ENCODE measurements at places on chromosomes 11 and 22.

DNA sequence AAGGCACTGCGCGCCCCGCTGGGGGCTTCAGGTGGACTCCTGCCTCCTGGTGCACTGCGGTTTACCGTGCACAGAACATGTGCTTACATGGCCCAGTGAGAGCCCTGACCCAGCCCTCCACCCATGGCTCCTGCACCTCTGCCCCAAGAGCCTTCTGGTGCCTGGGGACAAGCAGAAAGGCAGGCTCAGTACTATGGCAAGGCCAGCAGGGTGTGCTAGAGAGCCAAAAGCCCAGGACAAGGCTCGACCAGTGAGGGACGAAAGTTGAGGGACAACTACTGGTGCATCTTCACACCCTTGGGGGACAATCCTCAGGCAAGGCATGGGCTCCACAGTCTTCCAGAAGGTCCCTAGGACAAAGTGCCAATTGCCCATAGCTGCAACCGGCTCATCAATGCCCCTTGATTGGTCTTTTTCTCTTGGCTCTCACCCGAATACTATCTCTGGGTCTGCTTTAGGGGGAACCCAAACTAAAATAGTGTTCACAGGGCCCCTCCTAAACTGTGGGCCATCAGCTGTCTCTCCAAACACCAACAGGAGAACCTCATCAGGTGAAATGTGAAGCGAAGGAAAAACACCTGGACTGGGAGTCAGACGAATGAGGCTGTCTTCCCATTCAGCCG, 13.5 kb downstream of the PGA5 start:
- DNase-seq, result peak; percentile 56

GRCh38 chr11:38315151-38315550, 1717.1 kb upstream of the RAG2 start:
- no peak for DNase-seq

- DNase-seq, result no peak
Measured at GRCh38 chr11:41113160-41113559, 346.3 kb downstream of the LRRC4C start.

DNA sequence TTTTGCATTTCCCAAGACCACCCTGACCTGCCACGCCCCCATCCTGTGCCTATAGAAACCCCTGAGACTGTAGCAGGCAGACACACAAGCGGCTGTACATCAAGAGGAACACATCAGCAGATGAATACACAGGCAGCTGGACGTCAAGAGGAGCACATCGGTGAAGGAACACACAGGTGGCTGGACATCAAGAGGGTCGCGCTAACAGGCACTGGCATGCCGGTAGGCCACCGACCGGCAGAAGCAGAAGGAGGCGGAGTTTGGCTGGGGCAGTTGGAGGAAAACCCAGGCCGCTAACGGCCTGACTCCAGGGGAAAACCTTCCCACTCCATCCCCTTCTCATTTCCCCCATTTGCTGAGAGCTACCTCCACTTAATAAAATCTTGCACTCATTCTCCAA, 5.4 kb upstream of the IPO7 start:
- no peak for DNase-seq

DNA sequence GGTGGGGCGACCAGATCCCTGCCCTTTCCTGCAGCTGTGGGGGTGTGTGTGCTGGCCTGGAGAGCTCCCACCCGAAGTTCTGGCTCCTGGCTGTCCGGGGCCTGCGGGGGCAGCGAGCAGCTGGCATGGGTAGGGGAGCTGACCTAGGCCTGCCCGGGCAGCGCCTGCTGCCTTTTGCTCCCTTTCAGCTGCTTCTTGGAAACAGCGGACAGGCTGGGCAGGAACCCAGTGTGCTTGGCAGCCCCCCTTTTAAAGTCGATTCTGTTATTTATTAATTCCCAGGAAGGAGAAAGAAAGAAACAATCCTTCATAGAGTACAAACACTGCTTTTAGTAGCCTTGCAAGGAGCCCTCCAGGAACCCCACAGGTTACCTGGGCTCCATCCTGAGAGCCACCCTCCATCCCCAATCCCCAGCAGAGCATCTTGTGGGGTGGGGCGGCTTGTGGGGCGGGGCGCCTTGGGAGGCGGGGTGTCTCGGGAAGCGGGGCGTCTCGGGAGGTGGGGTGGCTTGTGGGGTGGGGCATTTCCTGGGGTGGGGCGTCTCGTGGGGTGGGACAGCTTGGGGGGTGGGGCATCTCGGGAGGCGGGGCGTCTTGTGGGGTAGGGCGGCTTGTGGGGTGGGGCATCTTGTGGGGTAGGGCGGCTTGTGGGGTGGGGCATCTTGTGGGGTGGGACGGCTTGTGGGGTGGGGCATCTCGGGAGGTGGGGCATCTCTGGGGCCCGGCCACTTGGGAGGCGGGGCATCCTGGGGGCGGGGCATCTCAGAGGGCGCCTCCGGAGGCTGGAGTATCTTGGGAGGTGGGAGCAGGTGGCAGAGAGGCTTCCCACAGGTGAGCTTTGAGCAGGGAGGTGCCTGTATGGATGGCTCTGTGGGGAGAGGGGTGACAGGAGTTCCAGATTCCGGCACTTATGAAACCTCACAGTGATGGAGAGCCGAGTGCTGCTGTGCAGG, 7.0 kb downstream of the CD81 start:
- DNase-seq, result no peak

GRCh38 chr11:2574043-2574552, 125.7 kb downstream of the KCNQ1OT1 start:
- no peak for DNase-seq

Measured in common myeloid progenitor, CD34-positive (primary cell).